ENCODE measurements at places on chromosomes 7 and 10. TPM values are rescaled to one million over a fixed set of nuclear protein-coding genes. Genes with fewer than 3 reads are reported as not detected.

The TNRC18 gene
- total RNA-seq: 44.3 TPM

- DNase-seq: no peak
Observed at GRCh38 chr10:132254841-132255240, 52.9 kb downstream of the STK32C start.

- DNase-seq: no peak
Observed at GRCh38 chr7:155375337-155376277, 77.9 kb downstream of the INSIG1 start.

- no peak for DNase-seq
Observed at GRCh38 chr10:128462844-128463243, 336.6 kb upstream of the MKI67 start.

DNA sequence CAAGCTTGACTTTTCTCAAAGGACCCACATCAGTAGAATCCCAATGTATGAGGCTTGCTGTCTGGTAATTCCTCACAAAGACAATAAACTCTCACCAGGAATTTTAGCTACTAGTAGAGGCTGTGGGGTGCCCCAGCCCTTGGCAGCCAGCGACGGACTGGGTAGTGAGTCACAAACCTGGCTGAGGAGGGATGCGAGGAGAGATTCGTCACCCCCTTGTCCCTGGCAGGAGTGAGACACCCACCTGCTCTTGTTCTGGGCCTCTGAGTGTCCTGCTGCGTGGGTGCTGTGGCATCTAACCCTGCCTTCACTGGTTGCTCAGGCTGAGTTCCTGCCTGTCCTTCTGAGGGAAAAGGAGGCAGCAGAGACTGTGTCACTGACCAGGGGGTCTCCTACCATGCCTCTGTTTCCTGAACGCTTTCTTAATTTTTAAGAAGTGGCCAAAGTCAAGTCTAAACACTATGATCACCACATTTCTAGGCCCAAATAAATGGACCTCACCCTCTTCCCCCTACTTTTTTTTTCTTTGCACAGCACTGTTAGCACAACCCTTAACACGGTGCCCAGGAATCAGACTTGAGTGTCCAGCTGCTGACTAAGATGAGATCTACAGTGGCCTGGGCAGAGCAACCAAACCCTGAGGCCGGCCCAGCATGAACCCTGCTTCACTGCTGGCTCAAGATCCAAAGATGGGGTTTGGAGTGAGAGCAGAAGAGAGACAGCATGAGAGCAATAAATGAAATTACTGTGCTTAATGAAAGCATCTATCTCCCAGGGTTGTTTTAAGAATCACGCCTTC, 146.4 kb downstream of the ANLN start:
- DNase-seq: no peak
